Trophoblast cell (in vitro differentiated cells and primary cell): ENCODE measurements at places on chromosomes 2 and 18.

DNA sequence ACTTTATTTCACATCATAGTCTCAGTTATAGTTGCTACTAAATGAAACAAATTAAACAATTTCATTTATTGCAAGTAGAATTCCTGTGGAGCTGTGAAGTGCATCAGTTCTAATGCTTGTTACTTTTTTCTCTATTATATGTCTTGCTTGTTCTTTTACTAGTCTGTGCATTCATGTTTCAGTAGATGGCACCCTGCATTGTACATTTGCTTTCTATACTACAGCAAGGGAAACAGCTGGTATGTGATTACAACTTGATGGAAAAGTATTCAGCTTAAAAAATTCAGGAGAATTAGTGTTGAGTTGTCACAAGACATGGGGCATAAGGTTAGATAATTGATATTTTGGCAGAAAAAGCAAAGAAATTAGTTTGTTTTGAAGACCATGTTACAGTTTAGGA is 72.3 kb downstream of the TANK start:
- no peak for DNase-seq
- peaks cover 3% of the 10 kb centered on the region for H3K36me3 ChIP-seq
- no peak overlapping the region for H3K4me3 ChIP-seq
- H3K27ac ChIP-seq = no peak overlapping the region

- no peak overlapping the region for H3K4me3 ChIP-seq
- no peaks in the 10 kb centered on the region for H3K4me1 ChIP-seq
- H3K36me3 ChIP-seq = no peaks in the 10 kb centered on the region
- H3K27me3 ChIP-seq = no peaks in the 10 kb centered on the region
Measured at GRCh38 chr2:2264416-2264815, 66.7 kb downstream of the MYT1L start.

DNA sequence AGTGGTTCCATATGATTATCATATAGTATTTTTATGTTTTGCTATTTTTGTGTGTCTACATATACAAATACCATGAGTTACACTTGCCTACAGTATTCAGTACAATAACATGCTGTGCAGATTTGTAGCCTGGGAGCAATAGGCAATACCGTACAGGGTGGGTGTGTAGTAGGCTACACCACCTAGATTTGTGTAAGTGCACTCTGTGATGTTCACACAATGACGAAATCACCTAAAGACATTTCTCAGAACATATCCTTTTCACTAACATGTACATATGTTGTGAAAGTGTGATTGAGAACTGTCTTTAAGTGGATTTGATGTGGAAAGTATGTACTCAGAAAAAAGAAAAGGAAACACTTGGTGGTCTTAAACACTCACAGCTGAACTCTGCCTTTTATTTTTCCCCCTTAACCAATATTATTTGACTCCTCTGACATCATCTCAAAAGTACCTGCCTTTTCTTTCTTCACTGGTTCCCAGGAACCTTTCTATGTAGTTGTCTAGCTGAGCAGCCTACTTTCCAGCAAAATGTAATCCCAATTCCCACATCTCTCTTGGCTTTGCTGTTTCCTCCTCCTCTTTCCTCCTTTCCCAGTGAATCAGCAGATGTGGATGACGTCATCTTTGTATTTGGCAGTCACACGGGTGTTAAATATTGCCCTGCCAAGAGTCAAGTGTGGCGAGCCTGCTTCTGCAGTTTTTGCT is 47.7 kb downstream of the OSBPL6 start:
- H3K4me3 ChIP-seq = no peak overlapping the region
- peak; percentile 14 for DNase-seq
- H3K4me1 ChIP-seq = no peaks in the 10 kb centered on the region
- no peaks in the 10 kb centered on the region for H3K36me3 ChIP-seq
- no peak overlapping the region for H3K27ac ChIP-seq

DNA sequence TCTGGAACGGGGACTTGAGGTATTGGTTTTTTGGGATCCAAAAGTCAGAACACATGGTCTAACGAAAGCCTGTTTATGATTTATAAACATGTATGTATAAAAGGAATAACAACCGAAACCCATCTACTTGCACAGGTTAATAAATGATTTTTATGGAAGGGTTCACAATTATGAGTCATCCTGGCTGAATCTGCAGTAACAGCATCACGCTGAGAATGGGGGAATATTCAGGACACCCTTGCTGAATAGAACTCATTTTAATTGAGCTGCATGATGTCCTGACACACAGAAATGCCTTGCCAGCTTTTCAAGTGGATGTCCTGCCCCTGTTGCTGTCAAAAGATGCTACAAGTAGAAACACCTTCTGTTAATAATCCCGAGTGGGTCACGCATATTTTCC is 54.7 kb upstream of the TGFA start:
- H3K27me3 ChIP-seq = no peaks in the 10 kb centered on the region
- H3K4me1 ChIP-seq = no peaks in the 10 kb centered on the region
- H3K4me3 ChIP-seq = no peak overlapping the region
- no peaks in the 10 kb centered on the region for H3K36me3 ChIP-seq
- DNase-seq = no peak

- H3K4me3 ChIP-seq = no peak overlapping the region
- no peaks in the 10 kb centered on the region for H3K36me3 ChIP-seq
- no peak overlapping the region for H3K27ac ChIP-seq
Measured at GRCh38 chr18:55128437-55128836, 169.2 kb upstream of the CCDC68 start.

- H3K27me3 ChIP-seq = peaks cover 42% of the 10 kb centered on the region
- peaks cover 3% of the 10 kb centered on the region for H3K4me1 ChIP-seq
- H3K4me3 ChIP-seq = peak overlapping the region; percentile 69
- no peak for DNase-seq
Measured at GRCh38 chr18:79400091-79400590, 4.4 kb downstream of the NFATC1 start.

GRCh38 chr2:187644486-187644885 is 90.3 kb upstream of the TFPI start:
- H3K27ac ChIP-seq = no peak overlapping the region
- no peaks in the 10 kb centered on the region for H3K36me3 ChIP-seq
- no peaks in the 10 kb centered on the region for H3K4me1 ChIP-seq
- H3K4me3 ChIP-seq = no peak overlapping the region
- no peaks in the 10 kb centered on the region for H3K27me3 ChIP-seq

DNA sequence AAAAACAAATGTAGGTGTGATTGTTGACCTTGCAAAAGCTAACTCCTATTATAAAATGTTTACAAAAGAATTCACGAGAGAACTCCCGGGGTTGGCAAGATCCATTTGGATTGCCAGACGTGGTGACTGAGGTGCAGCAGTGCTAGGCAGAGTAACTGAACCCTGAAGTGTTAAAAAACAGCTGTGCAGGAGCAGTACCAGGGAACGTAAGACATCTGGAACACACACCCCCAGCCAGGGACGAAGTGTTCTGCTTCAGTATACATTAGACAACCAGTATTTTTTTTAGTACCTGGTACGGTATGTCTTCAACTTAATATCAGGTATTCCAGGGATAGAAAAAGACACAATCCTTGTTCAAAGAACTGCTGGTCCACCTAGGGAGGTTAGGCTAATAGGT is 272.1 kb upstream of the EPAS1 start:
- no peaks in the 10 kb centered on the region for H3K4me1 ChIP-seq
- no peak for DNase-seq
- no peak overlapping the region for H3K27ac ChIP-seq
- no peaks in the 10 kb centered on the region for H3K27me3 ChIP-seq

DNA sequence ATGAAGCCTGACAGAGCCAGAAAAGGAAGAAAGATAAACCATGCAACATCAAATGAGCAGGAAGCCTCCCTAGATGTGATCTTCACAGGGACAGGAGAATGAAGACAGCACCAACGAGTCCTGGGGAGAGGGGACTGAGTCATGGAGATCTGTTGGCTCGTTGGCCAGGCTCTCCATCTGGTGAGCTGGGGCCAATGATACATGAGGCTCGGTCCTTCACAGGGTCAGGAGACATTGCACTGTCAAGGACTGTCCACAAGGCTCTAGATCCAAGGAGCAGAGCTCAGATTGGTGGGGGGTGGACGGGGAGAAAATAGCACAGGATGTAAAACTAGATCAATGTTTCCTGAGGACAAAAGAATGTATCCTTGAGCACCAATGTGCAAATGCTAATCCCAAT is 735 bp downstream of the CD207 start:
- no peaks in the 10 kb centered on the region for H3K36me3 ChIP-seq
- no peaks in the 10 kb centered on the region for H3K4me1 ChIP-seq
- DNase-seq = no peak
- no peaks in the 10 kb centered on the region for H3K27me3 ChIP-seq
- H3K27ac ChIP-seq = no peak overlapping the region

GRCh38 chr2:234218266-234219045 is 168.0 kb downstream of the SPP2 start:
- no peaks in the 10 kb centered on the region for H3K4me1 ChIP-seq
- H3K27me3 ChIP-seq = no peaks in the 10 kb centered on the region
- H3K4me3 ChIP-seq = no peak overlapping the region
- H3K27ac ChIP-seq = no peak overlapping the region

- H3K27ac ChIP-seq = no peak overlapping the region
- DNase-seq = no peak
- no peaks in the 10 kb centered on the region for H3K27me3 ChIP-seq
- H3K36me3 ChIP-seq = no peaks in the 10 kb centered on the region
- no peak overlapping the region for H3K4me3 ChIP-seq
Measured at GRCh38 chr2:241984271-241984655, 114.7 kb downstream of the RTP5 start.

- no peaks in the 10 kb centered on the region for H3K4me1 ChIP-seq
- H3K4me3 ChIP-seq = no peak overlapping the region
- H3K36me3 ChIP-seq = no peaks in the 10 kb centered on the region
- H3K27ac ChIP-seq = no peak overlapping the region
- no peak for DNase-seq
Measured at GRCh38 chr2:112821142-112821541, 15.4 kb downstream of the IL1B start.

GRCh38 chr2:142100970-142101369 is 29.8 kb downstream of the LRP1B start:
- H3K4me3 ChIP-seq = no peak overlapping the region
- H3K27ac ChIP-seq = no peak overlapping the region
- DNase-seq = no peak
- H3K4me1 ChIP-seq = no peaks in the 10 kb centered on the region
- H3K36me3 ChIP-seq = no peaks in the 10 kb centered on the region
- no peaks in the 10 kb centered on the region for H3K27me3 ChIP-seq

DNA sequence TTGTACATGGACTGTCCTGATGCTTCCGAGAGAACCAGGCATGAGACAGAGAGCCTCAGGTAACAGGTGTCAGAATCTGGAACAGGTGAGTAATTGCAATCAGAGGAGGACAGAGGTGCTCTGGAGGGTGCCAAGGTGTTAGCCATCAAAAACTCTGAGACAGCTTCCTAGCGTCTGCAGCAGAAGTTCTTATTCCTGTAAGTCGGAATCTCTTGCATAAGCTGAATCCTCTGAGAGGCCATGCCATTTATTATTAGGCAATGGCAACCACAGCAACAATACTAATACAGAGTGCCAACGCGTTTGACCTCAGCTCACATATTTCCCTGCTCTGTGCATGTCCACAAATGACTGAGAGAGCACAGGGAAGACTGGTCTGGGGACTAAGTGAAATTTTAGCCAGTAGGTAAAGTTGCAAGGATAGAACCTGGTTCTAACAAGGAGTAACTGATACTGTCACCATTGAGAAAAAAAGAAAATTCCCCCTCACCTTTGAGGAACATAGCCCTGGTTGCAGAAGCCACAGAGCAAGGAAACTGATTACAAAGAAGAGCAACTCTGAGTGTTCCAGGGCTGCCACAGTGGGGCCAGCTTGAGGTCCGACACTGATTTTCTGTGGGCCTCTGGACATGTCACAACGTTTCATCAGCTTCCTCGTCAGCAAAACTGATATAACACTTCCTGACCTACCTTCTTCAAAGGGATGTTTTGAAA is 55.1 kb upstream of the ACSL3 start:
- H3K4me1 ChIP-seq = peaks cover 3% of the 10 kb centered on the region
- H3K27me3 ChIP-seq = no peaks in the 10 kb centered on the region
- no peak overlapping the region for H3K27ac ChIP-seq
- no peak for DNase-seq
- H3K4me3 ChIP-seq = no peak overlapping the region

- H3K4me3 ChIP-seq = no peak overlapping the region
- no peaks in the 10 kb centered on the region for H3K4me1 ChIP-seq
- no peak overlapping the region for H3K27ac ChIP-seq
- H3K36me3 ChIP-seq = peaks cover 5% of the 10 kb centered on the region
- no peak for DNase-seq
- H3K27me3 ChIP-seq = no peaks in the 10 kb centered on the region
Measured at GRCh38 chr2:206023183-206023582, 62.8 kb downstream of the INO80D start.

GRCh38 chr2:176101216-176101830 is 1.7 kb downstream of the HOXD12 start:
- H3K4me1 ChIP-seq = peaks cover 28% of the 10 kb centered on the region
- peaks cover 91% of the 10 kb centered on the region for H3K27me3 ChIP-seq
- H3K4me3 ChIP-seq = no peak overlapping the region
- no peaks in the 10 kb centered on the region for H3K36me3 ChIP-seq
- no peak overlapping the region for H3K27ac ChIP-seq

DNA sequence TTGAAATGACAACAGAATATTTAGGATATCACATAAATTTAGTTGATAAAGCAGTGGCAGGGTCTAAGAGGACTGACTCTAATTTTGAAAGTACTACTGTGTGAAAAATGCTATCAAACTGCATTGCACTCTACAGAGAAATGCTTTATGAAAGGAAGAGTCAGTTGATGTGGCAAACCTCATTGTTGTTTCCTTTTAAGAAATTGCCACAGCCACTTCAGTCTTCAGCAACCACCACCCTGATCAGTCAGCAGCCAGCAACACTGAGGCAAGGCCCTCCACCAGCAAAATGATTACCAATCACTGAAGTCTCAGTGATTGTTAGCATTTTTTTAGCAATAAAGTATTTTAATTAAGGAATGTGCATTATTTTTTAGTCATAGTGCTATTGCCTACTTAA is 488.7 kb upstream of the SLC39A10 start:
- no peaks in the 10 kb centered on the region for H3K27me3 ChIP-seq
- H3K4me1 ChIP-seq = no peaks in the 10 kb centered on the region
- no peaks in the 10 kb centered on the region for H3K36me3 ChIP-seq
- no peak overlapping the region for H3K4me3 ChIP-seq

DNA sequence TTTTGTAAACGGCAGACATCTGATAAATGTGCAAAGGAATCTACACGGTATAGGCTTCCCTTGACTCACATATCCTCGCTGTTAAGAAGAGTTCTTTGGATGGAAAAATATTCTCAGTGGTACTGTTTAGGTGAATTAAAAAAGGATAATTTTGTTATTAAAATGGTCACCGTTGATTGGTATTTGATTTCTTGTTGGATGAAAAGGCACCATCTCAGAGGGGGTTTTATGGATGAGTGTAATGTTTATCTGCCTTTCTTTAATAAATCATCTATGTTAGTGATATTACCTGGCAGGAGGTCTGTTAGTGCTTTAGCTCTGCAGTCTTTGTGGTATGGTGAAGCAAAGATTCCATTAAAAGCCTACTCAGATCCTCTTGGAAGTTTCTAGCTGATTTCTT is 92.3 kb downstream of the MGAT5 start:
- H3K4me1 ChIP-seq = no peaks in the 10 kb centered on the region
- H3K27ac ChIP-seq = no peak overlapping the region
- no peaks in the 10 kb centered on the region for H3K27me3 ChIP-seq
- no peaks in the 10 kb centered on the region for H3K36me3 ChIP-seq

- no peak overlapping the region for H3K4me3 ChIP-seq
- H3K36me3 ChIP-seq = no peaks in the 10 kb centered on the region
- no peak overlapping the region for H3K27ac ChIP-seq
- peak; percentile 93 for DNase-seq
- no peaks in the 10 kb centered on the region for H3K27me3 ChIP-seq
Measured at GRCh38 chr2:134002391-134002790, 251.5 kb upstream of the MGAT5 start.

- H3K36me3 ChIP-seq = no peaks in the 10 kb centered on the region
- no peaks in the 10 kb centered on the region for H3K27me3 ChIP-seq
- no peak overlapping the region for H3K27ac ChIP-seq
- H3K4me3 ChIP-seq = no peak overlapping the region
Measured at GRCh38 chr18:79479761-79480161, 84.0 kb downstream of the NFATC1 start.

- H3K36me3 ChIP-seq = no peaks in the 10 kb centered on the region
- no peak overlapping the region for H3K27ac ChIP-seq
- no peaks in the 10 kb centered on the region for H3K4me1 ChIP-seq
- DNase-seq = no peak
Measured at GRCh38 chr2:55547001-55547400, 27.5 kb downstream of the CFAP36 start.
